A673 (cell line): ENCODE measurements at places on chromosomes 7 and 10.

DNA sequence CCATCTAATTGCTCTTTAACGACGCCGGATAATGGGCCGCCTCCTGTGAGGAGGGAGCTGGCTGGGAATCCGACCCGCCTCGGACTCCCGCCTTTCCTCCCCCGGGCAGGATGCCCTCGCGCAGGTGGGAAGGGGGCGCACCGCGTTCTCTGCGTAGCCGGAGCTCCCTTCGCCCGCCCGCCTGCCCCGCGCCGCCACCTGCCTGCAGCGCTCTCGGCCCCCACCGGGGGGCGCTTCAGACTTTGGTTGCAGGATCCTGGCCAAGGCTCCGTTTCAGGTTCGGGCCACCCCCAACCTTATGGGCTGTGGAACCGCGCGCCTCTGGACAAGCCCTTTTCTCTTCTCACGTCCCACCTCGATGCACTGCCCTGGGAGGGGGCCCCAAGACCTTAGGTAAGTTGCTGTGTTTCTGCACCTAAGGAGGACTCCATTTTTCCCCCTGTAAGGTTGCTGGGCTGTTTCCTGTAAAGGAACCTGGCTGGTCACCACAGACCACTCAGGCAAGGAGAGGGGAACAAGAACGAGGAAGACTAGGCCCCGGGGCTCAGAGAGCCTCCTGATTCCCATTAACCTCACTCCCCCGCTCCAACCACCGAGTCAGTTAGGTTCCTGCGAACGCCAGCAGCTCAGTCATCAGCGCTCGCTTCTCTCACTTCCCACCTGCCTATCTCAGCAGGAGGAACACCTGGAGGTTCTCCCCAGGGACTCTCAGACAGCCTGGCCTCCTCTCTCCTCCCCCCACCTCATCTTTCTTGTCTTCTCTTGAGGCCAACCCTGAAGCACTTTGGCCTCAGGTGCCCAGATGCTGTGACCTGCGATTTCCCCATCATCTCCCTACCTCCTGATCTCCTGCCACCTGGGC lies 11.3 kb upstream of the KAZALD1 start:
- peak; percentile 75 for DNase-seq

- no peak for DNase-seq
These were observed 56.8 kb downstream of the CHCHD3 start for GRCh38 chr7:133025056-133025455.

- DNase-seq: no peak
These were observed 23.9 kb downstream of the CACUL1 start for GRCh38 chr10:118730756-118731456.

DNA sequence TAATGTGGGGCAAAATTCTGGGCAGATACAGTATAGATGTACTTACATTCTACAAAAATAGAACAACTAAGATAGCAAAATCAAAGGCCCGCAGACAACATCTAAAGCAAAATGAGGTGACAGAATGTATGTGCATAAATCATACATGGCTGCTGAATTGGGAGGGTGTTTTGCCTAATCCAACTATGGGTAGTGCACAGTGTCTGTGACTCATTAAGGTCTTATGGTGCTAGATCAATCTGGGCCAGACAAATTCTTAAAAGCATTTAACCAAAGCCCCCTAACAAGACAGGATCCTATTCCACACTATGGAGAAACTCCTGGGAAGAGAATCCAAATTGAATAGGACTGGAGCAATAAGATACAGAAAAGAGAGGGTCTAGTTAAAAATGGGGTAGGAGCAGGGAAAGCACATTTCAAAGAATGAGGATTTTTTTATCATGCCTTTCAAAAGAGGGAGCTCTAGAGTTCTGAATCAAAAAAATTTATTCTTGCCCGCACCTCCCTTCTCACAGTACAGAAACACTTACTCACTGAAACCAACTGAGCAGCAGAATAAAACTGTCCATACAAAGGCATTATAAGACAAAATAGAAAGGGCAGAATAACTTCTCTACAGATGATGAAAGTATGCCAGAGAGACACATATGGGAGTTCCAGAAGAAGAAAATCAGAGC lies 181.3 kb downstream of the RNLS start:
- peak; percentile 17 for DNase-seq

DNA sequence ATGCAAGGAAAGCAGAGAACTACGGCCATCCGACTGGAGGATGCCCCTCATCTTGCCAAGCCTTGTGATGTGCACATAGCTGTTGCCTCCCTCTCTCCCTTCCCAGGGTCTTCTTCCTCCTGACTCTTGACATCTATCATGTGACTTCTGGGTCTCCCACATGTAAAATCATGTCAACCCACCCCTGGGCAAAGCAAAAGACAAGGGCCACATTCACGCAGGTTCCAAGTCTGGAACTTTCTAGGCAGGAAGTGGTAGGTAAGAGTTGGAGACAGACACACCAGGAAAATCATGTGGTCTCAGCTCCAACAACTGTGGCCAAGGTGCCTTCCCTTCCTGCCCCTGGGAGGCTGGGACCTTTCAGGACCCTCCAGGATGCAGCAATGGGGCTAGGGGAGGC lies 187.3 kb downstream of the CXCL12 start:
- DNase-seq: no peak

- DNase-seq: peak; percentile 74
These were observed 625 bp downstream of the IPMK start for GRCh38 chr10:58266826-58267712.

- no peak for DNase-seq
These were observed 98.6 kb upstream of the DIP2C start for GRCh38 chr10:787933-788651.

DNA sequence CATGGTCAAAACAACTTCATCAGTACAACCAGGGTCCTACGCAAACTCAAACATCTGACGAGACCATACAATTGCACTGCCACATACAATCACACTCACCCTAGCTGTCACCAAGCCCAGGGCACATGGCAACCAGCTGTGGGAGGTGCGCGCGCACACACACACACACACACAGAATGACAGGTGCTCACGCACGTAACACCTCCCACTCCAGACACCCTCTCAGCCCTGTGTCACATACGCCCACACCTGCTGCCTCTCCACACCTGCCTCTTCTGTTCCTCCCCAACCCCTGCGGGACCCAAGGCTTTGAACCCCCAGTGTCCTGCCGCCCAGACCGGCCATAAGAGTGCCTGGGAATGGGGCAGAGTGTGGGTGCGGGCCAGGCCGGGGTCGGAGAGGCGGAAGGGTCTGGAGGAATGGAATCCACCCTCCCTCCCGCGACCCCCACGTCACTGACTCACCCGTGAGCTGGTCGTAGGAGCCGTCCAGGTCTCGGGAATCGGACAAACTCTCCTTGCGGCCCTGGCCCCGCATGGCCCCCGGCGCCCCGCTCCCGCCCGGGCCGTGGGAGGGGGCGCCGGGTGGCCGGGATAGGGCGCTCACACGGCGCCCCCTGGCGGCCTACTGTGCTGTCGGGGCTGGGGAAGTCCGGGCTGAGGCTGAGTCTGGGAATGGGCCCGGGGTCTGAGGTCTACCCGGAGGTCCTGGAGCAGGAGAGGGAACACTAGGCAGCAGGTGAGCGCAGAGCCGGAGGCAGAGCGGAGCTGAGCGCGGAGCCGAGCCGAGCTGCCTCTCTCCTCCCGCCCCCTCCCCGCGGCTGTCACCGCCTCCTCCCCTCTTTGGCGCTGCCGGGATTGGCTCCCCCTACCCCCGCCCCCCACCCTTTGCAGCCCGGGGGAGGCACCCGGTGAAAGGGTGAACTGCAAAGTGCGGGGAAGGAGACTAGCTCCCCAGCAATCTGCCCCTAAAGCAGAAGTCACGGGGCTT lies at the start of gene KCNIP2:
Gene KCNIP2 (minus strand): TSS at position 769 of the 990 bp plus-strand sequence. CDS start 232 bp downstream, at position 537.
- DNase-seq: peak; percentile 66
